Stimulated activated CD4-positive, alpha-beta T cell treated with anti-CD3 and anti-CD28 coated beads, TNF-alpha, amount 100 ng/mL, for 1 hour (primary cell): ENCODE measurements at places on chromosomes 3 and 15.
A peak's percentile ranks its signal among the peaks of the same experiment; 100 is the strongest.

DNA sequence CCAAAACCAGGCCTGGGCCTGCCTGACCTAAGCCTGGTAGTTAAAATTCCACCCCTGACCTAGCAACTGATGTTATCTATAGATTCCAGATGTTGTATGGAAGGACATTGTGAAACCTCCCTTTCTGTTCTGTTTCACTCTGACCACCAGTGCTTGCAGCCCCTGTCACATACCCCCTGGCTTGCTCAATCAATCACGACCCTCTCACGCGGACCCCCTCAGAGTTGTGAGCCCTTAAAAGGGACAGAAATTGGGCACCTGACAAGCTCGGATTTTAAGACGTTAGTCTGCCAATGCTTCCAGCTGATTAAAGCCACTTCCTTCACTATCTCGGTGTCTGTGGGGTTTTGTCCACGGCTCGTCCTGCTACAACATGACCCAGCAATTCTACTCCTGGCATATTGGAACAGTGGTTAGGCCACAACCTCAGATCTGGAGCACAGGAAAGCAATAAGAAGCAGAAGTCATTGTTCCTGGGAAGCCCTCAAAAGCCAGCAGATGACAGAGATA is 36.7 kb upstream of the LHFPL4 start:
- no peak for DNase-seq

- peak; percentile 69 for DNase-seq
These were observed 16.1 kb downstream of the SH2D7 start for GRCh38 chr15:78108300-78109084.

GRCh38 chr15:87602371-87602770 is 654.2 kb downstream of the NTRK3 start:
- DNase-seq = no peak

DNA sequence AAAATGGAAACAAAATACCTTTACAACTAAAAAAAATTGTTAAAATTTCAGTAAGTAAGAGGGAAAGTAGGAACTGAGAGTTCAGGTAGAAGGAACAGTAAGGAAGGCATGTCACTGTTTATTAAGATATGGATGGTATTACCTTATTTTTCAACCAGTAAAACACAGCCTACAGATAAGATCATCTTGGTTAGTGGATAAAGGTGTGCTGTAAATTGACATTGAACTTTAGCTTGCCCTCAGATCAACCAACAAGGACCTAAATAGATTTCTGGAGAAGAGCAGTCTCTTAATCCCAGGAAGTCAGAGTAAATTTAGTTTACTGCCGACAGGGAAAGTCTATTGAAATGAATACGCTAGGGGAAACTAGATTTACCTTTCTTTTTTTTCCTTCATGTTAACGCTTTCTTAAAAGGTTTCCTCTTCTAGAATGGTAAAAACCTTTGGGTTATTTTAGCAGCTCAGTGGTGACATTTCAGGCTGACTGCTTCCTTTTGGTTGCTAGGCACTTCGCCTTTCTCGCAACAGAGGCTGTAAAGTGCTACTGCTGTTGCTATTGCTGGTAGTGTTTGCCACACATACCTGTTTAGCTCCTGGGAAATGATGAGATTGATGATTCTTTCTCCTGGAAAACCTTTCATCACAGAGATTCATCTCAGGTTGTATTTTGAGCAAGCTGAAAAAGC is 12.9 kb downstream of the DZIP3 start:
- DNase-seq = no peak

DNA sequence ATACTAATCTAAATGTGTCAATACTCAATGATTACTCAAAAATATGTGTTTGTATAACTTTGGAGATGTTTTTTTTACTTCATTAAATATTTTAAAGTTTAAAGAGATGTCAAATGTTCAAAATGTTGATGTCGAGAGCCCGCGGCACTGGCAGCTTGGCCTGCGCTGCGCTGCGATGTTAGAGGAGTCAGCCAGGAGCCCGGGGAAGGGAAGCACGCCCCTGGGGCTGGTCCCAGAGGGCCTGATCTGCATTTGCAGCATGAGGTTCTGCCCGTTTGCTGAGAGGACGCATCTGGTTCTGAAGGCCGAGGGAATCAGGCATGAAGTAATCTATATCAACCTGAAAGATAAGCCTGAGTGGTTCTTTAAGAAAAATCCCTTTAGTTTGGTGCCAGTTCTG is 66.4 kb upstream of the ATP2C1 start:
- DNase-seq = no peak

DNA sequence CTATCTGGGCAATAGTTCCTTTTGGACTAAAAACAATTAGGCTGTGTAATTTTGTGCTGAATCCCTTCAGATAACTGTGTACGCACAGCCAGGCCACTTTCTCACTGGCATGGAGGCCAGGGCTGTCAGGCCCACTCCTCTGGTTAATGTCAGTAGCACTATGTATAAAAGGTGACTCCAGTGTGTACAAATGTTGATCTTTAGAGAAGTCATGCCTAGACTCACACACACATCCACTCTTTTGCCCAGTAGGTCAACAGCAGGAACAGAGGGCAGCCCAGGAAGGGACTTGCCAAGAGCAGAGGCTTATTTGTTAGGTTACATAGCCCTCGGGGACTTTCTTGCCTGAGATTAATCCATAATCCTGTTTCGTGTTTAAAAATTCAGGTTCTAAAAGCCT is 416.6 kb upstream of the WNT5A start:
- no peak for DNase-seq

GRCh38 chr3:141738891-141739363 is 829 bp downstream of the RNF7 start:
- no peak for DNase-seq

- DNase-seq = no peak
These were observed 3.6 kb upstream of the MYH15 start for GRCh38 chr3:108513961-108514360.

- no peak for DNase-seq
These were observed 264.4 kb downstream of the TIGIT start for GRCh38 chr3:114558271-114558670.

GRCh38 chr3:24294150-24294549 is 200.5 kb downstream of the THRB start:
- no peak for DNase-seq

GRCh38 chr3:15647611-15648167 is 46.1 kb downstream of the BTD start:
- no peak for DNase-seq

DNA sequence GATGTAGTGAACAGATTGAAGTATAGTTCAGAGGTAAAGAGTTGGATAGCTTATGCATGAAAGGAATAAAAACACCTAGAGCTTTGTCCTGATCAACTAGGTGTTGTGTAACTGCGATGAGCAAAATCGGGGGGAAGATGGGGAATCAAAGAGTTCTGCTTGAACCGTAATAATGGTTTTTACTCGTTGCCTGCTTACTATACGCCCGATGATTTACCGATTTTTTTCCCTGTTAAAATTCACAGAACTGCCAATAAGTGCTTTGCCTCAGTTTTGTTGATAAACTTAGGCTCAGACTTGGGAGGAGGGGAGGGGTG is 783 bp upstream of the DNAJB11 start:
- DNase-seq = no peak

DNA sequence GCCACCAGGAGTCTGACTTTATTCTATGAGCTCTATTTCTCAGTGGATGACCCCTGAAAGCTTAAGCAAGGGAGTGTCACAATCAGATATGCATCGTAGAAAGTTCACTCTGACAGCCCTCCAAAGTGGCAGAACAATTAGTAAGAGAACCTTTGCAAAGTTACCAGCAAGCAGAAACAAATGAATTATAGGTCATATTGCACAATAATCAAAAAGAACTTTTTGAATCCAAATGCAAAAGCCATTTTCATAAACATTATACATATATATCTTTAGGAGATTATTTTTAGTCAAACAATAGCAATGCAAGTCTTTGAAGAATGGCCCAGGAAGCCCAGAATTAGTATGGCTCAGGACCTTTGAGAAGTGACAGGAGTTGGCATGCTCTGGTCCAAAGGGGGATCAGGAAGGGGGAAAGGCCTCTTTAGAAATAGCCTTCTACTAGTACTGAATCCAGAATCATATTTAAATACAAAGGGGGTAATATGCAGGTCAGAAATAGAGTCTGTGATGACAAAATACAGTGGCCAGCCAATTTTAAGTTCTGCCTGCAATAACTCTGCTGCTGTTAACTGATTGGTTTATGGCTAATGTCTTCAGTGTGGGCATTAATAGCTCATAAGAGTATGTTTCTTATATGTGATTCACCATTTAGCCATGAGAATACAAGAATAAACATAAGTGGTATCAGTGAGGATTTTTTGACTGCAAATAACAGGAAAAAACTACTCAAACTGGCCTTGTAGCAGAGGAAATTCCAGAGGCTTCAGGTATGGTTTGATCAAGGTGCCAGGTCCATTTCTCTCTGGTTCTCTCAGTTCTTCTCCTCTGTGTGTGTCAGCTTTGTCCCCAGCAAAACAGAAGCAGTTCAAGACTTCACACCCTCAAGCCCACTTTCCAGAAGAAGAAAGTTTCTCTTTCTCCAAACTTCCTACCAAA is 17.0 kb upstream of the ITGB5 start:
- no peak for DNase-seq

- no peak for DNase-seq
These were observed 1120.7 kb upstream of the ALCAM start for GRCh38 chr3:104245981-104246380.

DNA sequence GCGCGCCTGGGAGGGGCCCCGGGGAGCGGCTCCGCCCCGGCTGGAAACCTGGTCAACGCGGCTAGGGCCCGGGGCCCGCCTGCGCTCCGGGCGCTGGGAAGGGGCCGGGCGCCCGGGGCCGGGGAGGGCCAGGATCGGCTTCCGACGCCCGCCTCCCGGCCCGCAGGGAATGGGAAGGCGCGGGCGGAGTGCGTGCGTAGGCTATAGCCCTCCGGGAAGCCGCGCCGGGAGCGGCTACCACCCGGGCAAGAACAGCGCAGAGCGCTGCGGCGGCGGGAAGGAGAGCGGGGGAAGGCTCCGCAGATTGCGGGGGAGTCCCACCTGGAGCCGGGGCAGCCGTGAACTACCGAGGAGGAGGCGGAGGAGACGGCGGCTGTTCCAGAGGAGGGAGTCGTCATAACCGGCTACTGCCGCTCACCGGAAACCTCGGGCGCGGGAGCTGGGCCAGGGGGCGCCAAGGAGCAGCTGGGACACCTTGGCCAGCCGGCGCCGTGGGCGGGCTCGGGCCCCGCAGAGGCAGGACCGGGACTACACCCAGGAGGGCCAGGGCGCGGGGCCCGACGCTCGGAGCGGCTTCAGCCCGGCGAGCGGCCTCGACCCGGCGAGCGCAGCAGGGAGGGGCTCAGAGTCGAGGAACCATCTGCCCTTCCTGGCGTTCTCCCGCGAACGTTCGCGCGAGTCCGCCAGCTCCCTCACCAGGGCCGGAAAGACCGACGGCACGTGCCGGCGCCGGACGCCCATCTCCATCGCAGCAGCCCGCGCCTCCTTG is at the start of gene EOGT:
TSS of gene EOGT (minus strand) at position 432 of the 769 bp plus-strand sequence. CDS start 3,838 bp downstream, outside the sequence.
- DNase-seq = peak; percentile 31

GRCh38 chr3:88003115-88003755 is 55.6 kb downstream of the CGGBP1 start:
- no peak for DNase-seq

GRCh38 chr15:100781961-100782530 is 97.6 kb upstream of the ALDH1A3 start:
- no peak for DNase-seq

DNA sequence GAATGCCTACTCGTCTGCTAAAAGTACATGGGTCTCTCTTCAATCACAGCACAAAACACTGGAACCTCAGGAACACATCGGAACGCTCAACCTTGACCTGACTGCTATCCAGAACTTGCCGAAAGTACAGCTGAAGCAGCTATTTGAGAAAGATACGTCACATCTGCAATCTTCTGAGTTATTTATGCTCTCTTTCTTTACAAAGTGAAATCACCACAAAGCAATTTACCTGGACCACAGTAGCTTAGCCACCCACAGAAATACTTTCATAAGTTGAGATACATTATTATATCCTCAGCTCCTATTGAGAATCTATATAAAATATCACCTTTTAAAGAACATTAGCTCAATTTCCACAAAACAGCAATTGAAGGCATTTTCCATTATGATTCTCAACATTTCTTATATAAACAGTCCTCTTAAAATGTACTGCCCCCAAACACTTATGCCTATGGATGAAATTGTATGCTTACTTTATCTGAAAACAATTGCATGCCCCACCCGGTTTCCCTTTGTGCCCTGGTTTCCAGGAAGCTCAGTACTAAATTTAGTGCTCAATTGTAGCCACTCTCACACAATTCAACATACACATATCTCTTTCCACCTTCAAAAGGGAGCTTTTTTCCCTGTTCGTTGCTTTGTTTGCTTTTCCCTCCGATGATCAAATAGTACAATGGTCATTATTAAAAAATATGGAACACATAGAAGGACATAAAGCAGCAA is 31.8 kb downstream of the HEG1 start:
- no peak for DNase-seq

- DNase-seq = no peak
These were observed 20.1 kb upstream of the BCL6 start for GRCh38 chr3:187765342-187765741.

GRCh38 chr3:169534439-169534838 is 129.1 kb downstream of the MECOM start:
- no peak for DNase-seq

GRCh38 chr3:157930000-157930780 is 176.0 kb downstream of the SHOX2 start:
- DNase-seq = no peak

GRCh38 chr15:80722811-80723210 is 27.7 kb downstream of the ABHD17C start:
- DNase-seq = no peak
